Stimulated activated CD8-positive, alpha-beta memory T cell treated with anti-CD3 and anti-CD28 coated beads, Interleukin-15, amount 100 ng/mL, for 24 hours (primary cell): ENCODE measurements at places on chromosomes 5 and 9.

DNA sequence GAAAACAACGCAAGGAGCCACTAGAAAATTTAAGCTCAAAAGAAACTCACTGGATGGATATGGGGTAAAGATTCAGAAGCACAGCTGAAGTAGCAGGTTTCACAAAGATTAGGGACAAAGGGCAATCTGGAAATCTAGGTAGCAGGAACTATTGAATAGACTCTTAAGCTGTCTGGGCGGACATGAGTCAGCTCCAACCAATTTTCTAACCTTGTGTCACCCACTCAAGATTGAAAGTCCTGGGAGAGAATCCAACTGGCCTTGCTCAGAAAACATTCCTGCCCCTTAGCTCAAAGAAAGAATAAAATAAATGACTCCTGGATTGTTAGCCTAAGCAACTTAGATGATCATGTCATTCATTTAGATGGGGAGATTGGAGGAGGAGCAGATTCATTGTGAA lies 69.2 kb downstream of the STK32A start:
- DNase-seq: no peak

DNA sequence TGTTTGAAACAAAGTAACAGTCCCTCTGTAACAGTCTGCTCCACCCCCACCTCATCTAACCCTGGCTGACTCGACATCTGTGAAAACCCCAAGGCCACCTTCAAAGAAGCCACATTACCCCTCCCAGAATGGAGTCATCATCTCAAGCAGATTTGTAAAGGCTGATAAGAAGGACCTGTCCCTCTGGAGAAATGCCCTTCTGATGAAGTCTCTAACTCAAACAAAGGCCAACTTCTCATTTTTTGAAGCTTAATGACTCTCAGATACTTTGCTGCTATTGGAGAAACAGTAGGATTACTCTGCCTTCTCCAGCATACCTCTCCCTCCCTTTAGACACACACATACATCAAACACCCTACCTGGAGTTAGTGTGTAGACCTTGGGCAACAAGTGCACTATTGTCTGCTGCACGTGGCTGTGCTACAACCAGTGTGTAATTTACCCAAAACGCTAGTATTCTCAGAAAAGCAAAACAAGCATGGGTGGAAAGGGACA lies 5.3 kb upstream of the SUSD1 start:
- DNase-seq: no peak

GRCh38 chr5:61299261-61299681 lies 32.8 kb upstream of the ZSWIM6 start:
- no peak for DNase-seq

GRCh38 chr5:142100307-142100706 lies 8.3 kb upstream of the NDFIP1 start:
- DNase-seq: no peak

- DNase-seq: no peak
These were observed 181.7 kb upstream of the SLC30A5 start for GRCh38 chr5:68911840-68912690.

GRCh38 chr5:89733772-89734171 lies 675.8 kb downstream of the CETN3 start:
- DNase-seq: no peak

DNA sequence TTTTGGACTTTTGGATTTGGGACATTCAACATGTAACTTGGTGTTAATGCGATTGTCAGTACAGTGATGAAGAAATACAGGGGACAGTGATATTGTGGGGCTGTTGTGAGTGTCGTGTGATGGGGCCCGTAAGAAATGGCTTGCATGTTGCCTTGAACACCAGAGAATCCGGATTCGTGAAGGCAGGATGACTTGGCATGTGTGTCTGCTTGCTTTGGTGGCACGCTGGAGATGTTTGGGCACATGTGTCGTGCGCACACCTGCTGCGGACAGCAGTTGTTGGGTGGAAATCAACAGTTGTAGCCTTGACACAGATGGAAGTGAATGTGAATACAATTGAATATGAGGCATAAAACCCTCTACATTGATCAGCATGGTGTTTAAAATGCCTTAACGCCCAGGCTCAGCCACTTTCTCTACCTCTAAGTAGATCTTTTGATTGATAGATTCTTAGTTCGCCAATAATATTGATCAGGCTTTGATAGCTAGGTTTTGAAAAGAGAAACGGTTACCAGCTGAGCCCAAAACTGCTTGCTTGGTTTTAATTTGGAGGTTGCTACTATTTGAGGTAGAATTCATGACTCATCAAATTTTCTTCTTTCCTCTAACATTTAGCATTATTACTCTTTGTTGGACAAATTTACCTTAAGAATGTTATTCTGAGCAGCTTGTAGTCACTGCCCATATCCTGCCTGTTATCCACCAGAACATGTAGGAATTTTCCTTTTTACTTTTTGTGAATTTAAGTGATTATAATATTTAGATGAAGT lies 94.4 kb downstream of the TRIO start:
- DNase-seq: no peak

GRCh38 chr9:81472701-81473100 lies 216.6 kb downstream of the TLE1 start:
- no peak for DNase-seq

DNA sequence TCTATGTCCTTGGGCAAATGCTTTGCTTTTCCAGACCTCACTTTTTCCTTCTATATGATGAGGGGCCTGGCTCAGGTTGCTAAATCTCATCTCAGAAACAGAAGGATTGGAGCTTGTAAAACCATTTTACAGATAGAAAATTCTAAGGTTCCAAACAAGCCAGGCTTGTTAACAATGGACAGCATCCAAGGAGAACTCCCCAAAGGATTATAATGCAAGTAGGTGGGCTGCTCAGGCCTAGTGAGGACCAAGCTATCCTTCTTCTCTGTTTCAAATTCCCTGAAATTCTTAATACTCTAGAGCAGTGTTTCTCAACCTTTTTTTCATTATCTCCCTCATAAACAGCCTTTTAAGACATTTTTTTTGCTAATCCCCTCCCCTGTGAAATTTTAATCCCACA lies 269.8 kb downstream of the TMEM38B start:
- no peak for DNase-seq

DNA sequence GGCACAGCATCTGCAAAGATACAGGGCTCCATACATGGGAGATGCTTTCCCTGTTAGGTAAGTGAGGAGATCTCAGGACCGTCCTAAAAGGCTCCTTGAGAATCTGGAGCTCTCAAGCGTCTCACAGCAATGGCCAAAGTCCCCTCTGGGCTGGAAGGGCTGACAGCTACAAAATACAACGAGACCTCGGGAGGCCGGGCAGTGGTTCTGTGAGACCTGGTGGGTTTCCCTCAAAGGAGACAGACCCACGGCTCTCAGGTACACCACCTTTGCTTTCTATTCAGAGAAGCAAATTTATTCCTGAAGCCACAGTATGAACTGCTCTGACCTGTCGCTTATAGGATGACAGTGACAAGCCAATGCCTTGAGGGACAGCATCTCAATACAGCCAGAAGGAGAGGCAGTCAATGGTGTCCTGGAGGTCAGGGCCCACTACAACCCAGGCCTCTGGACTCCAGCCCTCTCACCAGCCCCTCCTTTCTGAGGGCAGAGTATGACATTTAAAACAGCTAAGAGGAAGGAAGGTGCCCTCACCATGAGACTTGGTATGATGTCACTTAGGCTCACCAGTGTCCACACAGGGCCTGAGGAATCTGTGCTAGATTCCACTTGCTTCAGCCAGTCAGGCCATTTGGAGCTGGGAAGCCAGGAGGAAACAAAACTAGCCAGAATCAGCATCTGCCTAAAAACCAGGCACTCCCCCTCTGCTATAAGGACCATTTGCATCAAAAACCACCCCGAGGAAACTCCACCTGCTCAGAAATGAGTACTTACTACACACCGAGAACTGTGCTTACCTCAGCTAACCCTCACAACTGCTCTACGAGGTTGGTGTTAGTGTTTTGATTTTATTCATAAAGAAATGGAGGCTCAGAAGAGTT lies 86.5 kb upstream of the FSTL4 start:
- DNase-seq: no peak

GRCh38 chr5:67677422-67677970 lies 480.9 kb upstream of the CD180 start:
- no peak for DNase-seq

DNA sequence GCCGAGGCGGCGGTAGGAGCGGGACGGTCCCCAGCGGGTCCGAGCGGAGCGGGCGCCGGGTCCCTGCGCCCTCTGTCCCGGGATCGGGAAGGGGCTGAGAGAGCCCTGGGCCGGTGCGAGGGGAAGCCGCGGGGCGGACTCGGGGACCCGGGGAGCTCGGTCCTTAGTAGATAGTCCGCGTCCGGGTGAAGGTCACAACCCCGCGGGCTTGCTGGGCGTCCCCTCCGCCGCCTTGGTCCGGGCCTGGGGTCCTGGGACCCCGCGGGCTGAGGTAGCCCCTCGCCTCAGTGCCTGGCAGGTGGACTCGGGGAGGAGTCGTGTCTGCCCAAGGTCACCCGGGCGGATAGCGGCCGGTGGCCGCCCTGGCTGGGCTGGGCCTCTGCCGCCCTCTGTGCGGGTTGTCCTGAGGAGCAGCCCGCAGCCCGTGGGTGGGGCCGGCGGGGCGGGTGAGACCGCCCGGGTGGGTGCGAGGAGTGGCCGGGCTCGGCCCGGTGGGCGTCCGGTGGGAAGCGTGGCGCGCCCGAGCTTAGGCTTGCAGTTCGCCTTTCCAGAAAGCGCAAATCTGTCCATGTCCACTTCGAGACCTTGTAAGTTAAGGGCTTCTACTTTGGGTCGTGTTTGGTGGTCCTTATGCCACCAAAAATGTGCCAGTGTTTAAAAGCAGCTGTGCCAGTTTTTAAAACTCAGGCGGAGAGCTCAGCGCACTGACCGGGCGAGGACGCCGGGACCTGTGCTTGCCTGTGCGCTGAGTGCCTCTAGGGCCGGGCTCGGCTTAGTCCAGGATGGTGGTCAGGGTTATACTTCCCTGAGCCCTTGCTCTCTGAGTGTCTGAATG lies 554 bp downstream of the SDHA start:
- peak; percentile 2 for DNase-seq

DNA sequence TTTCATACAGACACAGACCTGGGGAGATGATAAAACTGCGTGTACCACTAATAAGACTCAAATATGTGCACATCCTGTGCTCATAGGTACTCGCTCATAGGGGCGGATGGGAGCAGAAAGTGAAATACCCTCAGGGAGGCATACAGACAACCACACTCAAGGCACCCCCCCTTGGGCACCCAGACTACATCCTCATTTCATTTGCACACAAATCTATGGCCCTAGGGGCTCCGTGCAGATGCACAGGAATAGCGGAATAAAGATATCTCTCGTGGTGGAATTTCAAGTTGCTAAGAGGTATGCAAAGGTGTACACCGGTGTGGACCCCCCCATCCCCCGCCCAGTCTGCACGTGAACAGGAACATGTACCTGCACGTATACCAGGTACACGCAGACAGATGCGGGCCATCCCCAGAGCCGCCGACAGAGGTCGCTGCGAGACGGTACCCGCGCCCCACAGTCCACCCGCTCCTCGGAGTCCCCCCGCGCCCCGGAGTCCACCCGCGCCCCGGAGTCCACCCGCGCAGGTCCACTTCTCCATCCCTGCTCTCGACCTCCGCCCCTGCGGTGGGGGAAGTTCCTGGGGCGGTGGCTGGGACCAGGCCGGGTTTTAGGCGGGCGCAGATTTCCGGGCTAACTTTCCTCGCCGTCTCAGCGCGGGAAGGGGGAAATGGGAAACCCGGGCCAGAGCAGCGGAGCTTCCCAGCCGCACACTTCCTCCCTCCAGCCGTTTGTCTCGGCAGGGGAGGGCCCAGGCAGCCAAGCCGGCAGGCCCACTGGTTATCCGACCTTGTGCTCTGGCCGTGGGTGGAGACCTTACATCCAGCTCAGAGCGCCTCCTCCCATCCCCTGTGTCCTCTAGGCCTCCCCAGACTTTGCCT lies 1.0 kb upstream of the IL12B start:
- peak; percentile 62 for DNase-seq

GRCh38 chr5:139651853-139652787 lies 4.0 kb downstream of the CXXC5 start:
- DNase-seq: no peak

DNA sequence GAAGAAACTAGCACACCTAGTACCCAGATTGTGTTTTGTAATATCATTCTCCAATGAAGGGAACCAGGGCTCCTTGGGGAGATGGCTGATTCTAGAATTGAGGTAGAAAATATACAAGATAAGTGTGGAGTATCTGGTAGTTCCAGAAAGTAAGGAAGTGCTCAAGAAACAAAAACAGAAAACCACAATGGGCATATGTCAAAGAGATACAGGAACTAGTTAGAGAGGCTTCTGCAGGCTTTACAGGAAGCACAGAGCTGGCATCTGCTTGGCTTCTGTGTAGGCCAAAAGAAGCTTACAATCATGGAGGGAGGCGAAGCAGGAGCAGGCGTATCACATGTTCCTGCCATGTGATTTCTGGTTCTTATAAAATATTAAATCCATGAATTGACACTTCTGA lies 105.7 kb upstream of the TMEM161B start:
- no peak for DNase-seq

GRCh38 chr5:167827766-167828165 lies 463.7 kb upstream of the WWC1 start:
- DNase-seq: no peak

DNA sequence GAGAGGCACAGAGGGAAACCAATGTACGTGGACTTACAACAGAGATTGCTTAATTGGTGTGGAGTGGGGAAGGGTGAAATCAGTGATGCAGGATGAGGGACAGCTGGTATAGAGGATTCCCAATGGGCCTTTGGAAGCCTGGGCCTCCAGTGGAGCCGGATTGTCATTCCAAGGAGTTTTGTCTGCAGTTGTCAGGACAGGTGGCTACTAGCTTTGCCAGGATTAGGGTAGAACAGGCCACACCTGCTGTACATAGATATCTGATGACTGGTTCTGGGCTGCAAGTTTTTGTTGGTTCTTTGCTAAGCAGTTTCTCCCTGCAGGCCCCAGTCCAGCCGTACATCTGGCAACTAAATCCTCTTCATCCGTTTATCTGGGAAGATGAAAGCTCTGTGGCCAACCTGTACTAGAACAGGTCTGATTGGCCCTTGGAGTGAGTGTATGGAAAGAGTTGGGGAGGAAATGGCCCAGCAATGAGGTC lies 4.2 kb downstream of the SKP2 start:
- DNase-seq: no peak

- DNase-seq: no peak
These were observed 291.5 kb downstream of the ZSWIM6 start for GRCh38 chr5:61623401-61624069.

DNA sequence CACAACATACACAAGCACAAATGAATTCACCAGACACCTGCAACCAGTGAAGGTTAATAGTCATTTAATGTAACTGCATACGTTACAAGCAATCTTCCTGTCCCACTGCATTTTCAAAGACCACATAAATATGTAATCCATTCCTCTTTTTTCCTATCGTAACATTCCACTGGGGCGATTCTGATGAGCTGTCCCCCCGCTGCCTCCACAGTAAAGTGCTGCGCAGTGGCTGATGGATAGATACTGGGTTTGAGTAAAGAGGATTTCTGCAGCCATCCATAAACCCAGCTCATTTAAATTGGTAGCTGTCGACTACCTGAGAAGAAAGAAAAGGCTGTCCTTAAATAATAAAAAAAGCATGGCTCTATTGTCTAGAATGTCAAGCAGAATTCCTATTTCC lies 181.1 kb downstream of the SPOCK1 start:
- DNase-seq: no peak

DNA sequence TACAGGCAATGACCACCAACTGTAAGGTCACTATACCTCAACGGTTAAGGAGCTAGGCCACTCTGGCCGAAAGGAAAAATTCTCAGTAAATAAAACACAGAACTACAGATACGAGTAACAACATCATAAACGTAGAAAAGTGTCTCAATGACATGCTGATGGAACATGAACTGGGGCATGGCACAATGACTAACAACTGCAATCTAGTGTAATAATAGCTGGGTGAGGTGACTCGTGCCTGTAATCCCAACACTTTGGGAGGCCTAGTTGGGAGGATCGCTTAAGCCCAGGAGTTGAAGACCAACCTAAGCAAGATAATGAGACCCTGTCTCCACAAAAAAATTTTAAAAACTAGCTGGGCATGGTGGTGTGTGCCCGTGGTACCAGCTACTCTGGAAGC lies 9.8 kb upstream of the RAPGEF6 start:
- no peak for DNase-seq
